Brain microvascular endothelial cell (primary cell): ENCODE measurements at places on chromosomes 6 and 20.

DNA sequence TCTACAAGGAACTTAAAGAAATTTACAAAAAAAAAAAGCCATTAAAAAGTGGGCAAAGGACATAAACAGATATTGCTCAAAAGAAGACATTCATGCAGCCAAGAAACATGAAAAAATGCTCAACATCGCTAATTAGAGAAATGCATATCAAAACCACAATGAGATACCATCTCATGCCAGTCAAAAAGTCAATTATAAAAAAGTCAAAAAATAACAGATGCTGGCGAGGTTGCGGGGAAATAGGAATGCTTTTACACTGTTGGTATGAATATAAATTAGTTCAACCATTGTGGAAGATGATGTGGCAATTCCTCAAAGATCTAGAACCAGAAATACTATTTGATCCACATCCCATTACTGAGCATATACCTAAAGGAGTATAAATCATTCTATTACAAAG is 411.9 kb upstream of the MARCKS start:
- no peak for DNase-seq

DNA sequence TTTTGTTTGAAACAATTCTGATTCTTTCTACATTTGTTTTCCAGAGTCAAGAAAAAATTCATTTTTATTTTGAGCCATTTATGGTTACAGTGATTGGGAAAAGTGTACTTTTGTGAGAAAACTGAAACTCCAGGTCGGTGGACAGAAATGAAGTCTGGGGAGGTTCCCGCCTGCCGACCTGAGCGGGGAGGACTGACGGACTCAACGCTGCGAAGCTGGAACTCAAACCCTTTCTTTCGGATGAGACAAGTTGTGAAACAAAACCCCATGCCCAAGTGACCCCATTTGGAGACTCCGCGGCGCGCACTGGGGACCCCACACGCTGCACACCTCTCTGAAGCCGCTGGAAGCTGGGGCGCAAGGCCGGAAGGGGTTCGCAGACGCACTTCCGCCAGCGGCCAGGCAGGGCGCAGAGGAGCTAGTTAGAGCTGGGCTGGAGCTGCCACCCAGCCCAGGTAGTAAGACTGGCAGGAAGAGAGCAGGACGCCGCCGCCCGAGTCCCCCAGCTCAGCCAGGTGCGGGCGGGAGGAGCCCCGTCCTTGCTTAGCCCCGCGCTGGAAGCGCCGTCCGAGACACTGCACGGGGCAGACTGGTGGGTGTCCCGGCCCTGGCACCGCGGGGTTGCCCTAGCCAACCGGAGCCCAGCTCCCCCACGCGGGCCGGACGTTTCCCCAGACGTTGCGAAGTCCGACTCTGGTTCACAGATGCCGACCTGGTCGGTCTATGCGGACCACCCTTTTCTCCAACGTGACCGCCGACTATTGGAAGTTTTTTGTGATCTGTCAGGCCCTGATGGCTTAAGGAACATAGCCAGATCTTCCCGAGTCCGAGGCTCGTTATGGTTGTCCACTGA is 19.8 kb upstream of the ZSCAN16 start:
- peak; percentile 62 for DNase-seq

- DNase-seq, result peak; percentile 35
Observed at GRCh38 chr6:141107591-141108160, 1025.0 kb upstream of the GJE1 start.

GRCh38 chr6:14717307-14717706 is 528.6 kb upstream of the JARID2 start:
- DNase-seq, result no peak

GRCh38 chr6:150634176-150634963 is 34.7 kb downstream of the PLEKHG1 start:
- no peak for DNase-seq

DNA sequence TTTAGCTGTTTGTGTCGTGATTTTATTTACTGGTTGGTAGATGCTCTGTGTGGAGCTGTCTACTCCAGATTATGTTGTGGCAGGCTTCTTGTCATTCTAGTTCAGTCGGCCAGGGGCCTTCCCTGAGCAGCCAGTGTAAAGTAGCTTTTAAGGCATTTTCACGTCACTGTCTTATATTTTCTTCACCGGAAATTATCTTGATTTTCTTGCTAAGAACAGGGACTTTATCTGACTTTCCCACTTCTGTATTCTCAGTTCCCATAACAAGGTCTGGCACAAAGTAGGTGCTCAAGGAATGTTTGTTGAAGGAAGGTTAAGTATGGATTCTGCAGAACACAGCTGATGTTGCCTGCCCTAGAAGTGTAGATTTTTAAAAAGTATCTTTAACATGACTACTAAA is 868 bp downstream of the LTV1 start:
- peak; percentile 8 for DNase-seq
